Dermis blood vessel endothelial cell (primary cell): ENCODE measurements at places on chromosomes 5 and 9. TPM values are rescaled to one million over a fixed set of nuclear protein-coding genes. Genes with fewer than 3 reads are reported as not detected.

PFN3 gene
- not detected in 2 replicates for total RNA-seq

FRMD3 gene
- 3.7 and 6.1 TPM in 2 replicates for total RNA-seq

PCDHGB1 gene
- 1.4 and 1.5 TPM in 2 replicates for total RNA-seq

PCSK1 gene
- 0.51 TPM in 2 replicates for total RNA-seq

FRMPD1 gene
- total RNA-seq: not detected in 2 replicates
